Lower lobe of right lung (tissue), 2 donors: ENCODE measurements at places on chromosomes 5 and 9. TPM values are rescaled to one million over a fixed set of nuclear protein-coding genes. Genes with fewer than 3 reads are reported as not detected.

GRCh38 chr5:107951309-107951708 lies 280.6 kb upstream of the EFNA5 start:
- H3K36me3 ChIP-seq: no peaks in the 10 kb centered on the region
- no peak for DNase-seq
- no peak overlapping the region for H3K27ac ChIP-seq
- H3K4me3 ChIP-seq: no peak overlapping the region
- H3K4me1 ChIP-seq: no peaks in the 10 kb centered on the region
- no peaks in the 10 kb centered on the region for H3K27me3 ChIP-seq

CDX1 gene
- not detected for total RNA-seq

IFNA2 gene
- total RNA-seq: not detected

FOXI1 gene
- total RNA-seq: not detected

KIF24 gene
- 1.4 TPM for total RNA-seq
